ENCODE measurements at places on chromosomes 12 and 14.
A peak's percentile ranks its signal among the peaks of the same experiment; 100 is the strongest.

GRCh38 chr12:1811281-1811947, 9.0 kb upstream of the LRTM2 start:
- peak; percentile 35 for DNase-seq

DNA sequence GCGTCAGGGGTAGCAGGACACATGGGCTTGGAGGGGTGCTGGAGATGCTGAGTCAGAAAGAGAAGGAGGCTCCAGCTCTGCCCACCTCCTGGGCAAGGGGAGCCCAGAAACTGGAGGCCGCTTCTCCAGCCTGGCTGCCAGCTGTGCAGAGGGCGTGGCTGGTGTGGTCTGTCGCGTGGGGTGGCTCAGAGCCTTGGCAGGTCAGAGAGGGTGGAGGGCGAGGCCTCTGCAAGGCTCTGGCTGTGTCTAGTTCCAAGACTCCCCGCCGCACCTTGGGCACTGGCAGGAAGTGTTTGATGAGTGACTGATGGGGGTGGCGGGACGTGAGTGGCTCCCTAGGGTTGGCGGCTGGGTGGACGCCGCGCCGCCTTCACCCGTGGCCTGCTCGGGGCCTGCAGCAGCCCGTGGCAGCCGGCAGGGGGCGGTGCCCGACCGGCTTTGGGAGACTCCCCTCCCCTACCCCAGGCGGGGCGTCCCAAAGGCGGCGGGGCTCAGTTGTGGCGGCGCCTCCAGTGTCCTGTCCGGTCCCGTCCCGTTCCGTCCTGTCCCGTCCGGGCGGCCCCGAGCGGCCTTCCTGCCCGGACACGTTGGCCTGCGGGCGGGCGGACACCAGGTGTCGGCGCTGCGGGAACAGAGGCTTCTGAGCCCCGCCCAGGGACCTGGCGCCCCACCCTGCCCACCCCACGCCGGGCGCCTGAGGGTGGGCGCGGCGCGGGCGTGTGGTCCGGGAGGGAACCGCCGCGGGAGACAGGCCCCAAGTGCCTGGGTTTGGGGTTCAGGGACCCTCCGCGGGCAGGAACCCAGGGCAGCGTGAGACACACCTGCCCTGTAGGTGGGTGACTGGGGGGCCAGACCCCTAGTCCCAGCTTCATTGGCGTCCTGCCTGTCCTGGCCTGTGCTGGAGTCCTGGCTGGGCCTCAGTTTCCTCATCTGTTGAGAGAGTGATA, 39.7 kb downstream of the KRT80 start:
- DNase-seq: peak; percentile 32

DNA sequence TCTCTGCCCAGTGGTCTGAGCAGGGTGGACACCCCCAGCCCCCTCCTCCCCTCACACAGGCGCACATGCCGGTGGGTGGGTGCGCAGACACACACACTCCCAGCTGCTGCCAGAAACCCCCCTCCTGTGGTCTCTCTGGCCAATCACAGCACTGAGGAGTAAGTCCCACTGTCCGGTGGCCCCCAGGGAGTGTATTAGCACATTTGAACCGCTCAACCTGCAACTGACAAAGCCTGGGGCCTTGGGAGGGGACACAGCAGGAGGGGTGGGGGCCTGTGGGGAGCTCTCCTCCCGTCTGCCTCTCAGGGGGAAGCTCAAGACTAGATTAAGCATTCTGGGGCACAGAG, 11.7 kb downstream of the FIGNL2 start:
- DNase-seq: no peak

DNA sequence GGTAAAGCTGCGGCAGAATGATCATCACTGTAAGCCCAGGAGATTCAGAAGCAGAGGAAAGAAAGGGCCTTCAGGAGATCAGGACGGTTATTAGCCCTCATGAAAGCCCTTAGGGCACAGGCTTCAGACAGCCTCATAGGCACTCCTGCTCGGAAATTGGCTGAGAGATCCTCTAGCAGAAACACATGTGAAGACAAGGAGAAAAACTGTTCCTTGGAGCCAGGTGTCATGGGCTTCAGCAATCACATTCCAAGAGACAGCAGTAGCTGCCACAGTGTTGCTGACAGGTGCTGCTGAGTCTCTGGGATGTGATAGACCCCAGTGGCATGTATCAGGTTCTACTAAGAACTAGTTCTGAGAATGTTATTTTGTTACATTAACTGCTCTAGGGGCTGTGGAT, 88.8 kb upstream of the DYRK2 start:
- no peak for DNase-seq

- DNase-seq: no peak
These were observed 40.1 kb downstream of the PTGER2 start for GRCh38 chr14:52354242-52354641.

GRCh38 chr14:102131741-102132140, 8.0 kb upstream of the WDR20 start:
- DNase-seq: no peak

GRCh38 chr14:73762375-73762822, 48.2 kb upstream of the PNMA1 start:
- DNase-seq: no peak

- no peak for DNase-seq
These were observed 300 bp upstream of the TTC5 start for GRCh38 chr14:20306079-20306423.

- peak; percentile 55 for DNase-seq
These were observed 1.1 kb downstream of the CARMIL3 start for GRCh38 chr14:24052656-24053547.

DNA sequence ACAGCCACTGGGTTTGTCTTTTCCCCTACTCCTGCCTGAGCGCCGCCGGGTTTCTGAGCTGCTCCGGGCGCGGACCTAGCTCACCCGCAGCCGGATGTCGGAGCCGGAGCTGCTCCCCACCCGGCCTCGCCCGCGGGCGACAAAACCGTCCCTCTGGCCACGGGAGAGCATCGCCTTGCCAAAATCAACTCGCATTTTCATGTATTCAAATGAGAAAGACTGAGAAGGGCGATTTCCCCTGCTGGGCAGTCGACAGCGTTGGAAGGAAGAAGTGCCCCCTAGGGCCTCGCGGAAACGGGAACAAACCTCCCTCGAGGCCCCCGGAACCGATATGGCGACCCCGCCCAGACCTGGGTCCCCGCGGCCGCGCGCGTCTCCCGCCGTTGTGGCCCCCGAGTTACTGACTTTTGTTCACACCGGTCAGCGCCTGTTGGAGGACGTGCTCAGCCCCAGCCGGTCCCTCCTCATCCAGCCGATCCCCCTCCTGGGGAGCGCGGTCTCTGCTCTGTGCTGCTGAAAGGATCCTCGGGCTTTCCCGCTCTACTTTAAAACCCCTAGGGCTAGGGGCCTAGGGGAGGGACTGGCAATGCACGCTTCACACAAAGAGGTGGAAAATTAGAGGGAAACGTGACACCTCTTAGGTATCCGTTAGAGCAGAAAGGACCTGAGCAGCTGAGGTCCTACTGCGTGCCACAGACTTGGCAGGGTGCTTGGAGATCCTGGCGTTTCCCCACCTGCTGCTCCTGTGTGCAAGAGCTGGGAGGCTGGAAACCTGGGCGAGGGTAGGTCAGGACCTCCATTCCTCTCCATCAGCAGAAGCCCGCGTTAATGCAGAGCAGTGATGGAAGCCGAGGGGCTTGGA, 4.3 kb downstream of the TTC6 start:
- no peak for DNase-seq

- no peak for DNase-seq
These were observed 210.0 kb upstream of the SEL1L start for GRCh38 chr14:81743605-81744004.

DNA sequence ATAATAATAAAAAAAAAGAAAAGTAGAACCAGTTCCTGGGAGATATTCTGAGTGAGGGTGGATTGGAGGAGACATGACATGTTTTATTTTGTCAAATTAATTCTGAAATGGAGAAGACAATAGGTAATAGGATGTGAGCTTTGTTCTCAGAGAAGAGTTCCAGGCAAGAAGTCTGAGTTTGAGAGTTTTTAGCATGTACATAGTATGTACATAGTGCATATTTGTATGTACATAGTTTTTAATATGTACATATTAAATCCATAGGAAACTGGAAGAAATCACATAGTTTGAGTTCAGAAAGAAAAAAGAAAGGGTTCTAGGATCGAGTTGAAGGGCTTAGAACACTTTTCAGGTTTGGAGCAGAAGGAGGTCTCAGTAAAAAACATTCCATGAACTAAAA, 47.5 kb downstream of the LRFN5 start:
- no peak for DNase-seq

- DNase-seq: no peak
These were observed 400 bp upstream of the PRIMA1 start for GRCh38 chr14:93788543-93789227.

DNA sequence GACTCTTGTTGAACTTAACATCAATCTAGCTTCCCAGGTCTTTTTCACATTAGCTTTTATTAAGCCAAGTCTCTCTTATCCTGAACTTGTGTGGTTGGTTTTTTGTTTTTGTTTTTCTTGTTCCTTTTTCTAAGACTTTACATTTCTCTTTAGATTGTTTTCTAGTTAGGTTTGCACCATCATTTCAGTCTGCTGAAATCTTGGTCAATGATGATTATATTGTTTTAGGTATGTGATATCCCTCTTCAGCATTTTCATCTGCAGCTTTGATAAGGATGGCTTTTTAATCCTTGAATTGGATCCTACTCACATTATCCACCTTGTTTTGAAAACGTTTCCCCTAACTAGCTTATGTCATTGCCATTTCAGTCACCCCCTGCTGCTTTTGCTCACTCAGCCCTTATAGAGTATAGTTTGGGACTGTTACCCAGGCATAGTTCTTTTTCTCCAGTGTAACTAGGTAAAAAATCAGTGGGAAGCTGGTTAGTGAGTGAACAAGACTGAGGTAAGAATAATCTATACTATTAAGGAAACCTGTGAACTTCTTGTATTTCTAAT, 22.0 kb downstream of the YLPM1 start:
- no peak for DNase-seq

DNA sequence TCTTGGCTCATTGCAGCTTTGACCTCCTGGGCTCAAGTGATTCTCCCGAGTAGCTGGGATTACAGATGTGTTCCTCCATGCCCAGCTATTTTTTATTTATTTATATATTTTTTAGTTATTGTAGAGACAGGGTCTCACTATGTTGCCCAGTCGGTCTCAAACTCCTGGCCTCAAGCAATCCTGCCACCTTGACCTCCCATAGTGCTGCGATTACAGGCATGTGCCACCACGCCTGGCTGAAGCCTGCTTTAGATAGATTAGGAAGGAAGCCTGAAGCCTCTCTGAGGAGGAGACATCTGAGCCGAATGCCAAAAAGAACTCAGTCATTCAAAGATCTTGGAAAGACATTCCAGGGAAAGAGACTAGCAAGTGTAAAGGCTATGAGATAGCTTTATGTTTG, 10.2 kb downstream of the INHBC start:
- DNase-seq: no peak

DNA sequence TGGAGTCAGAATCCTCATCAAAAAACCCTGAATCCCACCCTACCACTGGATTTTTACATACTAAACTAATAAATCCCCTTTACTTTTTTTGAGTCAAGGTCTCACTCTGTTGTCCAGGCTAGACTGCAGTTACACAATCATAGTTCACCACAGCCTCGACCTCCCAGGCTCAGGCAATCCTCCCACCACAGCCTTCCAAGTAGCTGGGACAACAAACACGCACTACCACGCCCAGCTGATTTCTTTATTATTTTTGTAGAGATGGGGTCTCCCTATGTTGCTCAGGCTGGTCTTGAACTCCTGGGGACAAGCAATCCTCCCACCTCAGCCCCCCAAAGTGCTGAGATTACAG, 24.3 kb downstream of the SPTSSA start:
- DNase-seq: no peak

DNA sequence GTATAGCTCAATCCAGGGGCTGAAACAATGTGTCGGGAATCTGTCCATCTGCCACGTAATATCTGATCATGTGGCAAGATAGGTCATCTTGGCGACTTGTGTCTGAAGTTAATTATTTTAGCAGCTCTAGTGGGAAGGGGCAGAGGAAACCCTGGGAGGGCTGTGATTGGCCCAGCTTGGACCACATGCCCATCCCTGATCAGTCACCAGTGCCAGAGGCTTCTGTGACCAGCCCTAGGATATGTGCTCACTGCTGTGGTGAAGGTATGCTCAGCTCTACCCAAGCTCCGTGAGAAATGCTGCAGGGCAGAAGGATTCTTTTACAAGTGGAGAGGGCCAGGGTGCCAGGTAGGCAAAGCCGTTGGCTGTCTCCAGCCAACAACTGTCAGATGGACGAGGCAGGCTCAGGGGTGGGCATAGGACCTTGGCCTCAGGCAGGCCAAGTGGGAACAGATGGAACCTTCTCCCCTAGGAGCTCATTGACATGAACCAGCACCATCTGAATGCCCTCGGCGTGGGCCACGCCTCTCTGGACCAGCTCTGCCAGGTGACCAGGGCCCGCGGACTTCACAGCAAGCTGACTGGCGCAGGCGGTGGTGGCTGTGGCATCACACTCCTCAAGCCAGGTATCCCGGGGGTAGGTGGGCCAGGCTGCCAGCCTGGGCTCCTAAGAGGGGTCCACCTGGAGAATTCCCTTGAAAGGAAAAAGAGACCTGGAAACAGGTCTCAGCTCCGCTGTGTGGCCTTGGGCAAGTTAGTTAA, 21.1 kb downstream of the MVK start:
- DNase-seq: no peak

DNA sequence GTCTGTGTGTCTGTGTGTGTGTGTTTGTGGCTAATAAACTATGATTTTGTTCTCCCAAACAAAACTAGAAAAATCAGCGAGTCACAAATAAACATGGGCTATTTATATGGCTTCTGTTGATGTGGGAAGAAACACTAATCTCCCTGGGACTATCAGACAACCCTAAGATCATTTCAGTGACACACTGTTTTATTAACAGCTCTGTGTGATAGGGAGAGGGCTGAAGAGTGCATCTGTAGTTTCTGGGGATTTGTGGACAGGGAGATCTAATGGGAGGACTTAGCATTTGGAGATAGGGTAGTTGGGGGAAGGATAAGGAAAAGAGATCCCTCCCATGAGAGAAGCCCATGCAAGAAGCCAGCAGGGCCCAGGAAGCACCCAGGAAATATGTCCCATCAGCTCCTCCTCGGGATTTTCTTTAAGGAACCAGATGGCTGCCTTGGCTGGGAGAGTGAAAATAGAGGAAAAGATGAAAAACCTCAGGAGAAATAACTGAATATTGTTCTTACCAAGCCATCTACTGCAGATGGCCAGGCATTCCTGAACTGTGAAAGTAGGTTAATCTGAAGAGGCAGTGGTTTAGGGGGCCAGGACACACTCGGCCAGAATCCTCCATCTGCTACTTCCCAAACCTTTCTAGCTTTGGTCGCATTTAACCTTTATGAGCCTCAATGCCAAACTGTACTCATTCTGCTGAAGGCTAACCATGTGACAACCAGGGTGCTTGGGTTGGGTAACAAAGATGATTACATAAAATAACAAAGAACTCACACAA, 253.4 kb downstream of the BTG1 start:
- no peak for DNase-seq

DNA sequence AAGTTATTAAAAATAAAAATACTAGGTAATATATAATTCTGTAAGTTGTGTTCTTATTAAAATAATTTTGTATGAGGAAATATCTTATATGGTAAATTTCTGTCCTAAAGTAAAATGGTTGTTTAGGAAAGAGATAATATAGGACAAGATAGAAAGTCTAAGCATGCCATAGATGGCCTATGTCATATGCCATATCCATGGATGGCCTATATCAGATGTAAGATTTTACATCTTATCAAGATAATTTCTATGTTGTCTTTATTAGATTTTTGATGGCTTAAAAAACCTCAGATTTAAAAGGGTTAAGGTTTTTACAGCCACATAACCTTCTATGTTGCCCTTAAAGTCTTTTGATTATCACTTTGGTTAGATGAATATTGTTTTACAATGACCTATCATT, 52.6 kb downstream of the CATSPERB start:
- no peak for DNase-seq

Data from stimulated activated CD4-positive, alpha-beta T cell treated with anti-CD3 and anti-CD28 coated beads, Interleukin-12 subunit alpha, Interleukin-12 subunit beta, amount 100 ng/mL, for 48 hours (primary cell).